Stimulated activated CD8-positive, alpha-beta memory T cell treated with anti-CD3 and anti-CD28 coated beads, Interleukin-7, amount 100 ng/mL, for 1 hour (primary cell): ENCODE measurements at places on chromosomes 7 and 10.

GRCh38 chr10:77556990-77557601 is 80.5 kb downstream of the KCNMA1 start:
- DNase-seq = no peak

DNA sequence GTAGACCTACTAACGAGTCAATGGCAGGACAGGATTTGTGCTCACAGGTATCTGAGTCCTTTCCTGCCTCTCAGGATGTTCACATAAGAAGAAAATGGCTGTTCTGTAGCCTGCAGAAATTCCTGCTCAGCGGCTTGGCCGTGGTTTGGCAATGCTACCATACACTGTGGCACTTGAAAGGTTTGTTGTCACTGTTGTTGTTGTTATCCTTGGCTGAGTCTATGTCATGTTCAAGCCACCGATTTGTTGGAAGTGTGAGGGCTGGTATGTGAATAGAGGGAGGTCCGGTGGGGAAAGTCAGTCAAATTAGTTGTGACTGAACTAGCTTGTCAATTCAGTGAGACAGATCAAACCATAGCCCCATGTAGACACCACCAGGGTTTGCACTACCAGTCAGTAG is 199.9 kb downstream of the TRIL start:
- DNase-seq = no peak

DNA sequence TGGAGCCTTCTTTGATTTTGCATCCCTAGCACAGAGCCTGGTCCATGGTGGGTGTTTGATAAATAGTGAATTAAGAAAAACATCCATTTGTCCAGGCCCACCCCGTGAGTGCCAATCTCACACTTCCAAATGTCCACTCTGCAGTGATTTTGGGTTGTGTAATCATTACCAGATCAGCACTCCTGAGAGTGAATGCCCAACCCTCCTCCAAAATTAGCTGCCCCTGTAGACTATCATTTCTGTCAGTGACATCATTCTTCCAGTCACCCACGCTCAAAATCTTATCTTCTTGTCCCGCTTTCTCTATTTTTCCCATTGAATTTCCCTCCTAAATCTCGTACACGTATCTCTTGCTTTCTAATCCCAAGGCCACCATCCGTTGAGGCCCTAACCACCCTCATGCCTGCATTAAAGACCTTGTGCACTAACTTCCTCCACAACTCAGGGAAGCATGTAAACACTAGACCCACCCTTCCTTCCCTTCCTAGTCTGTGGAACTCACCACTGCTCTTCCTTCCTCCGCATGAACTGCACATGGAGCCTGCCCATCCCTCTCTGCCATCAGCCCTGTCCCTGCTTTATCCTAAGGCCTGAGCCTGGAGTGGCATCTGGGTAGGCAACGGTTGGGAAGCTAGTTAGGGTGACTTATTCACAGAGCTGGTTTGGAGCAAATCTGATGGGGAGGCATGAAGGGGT is 32.8 kb downstream of the PIK3AP1 start:
- no peak for DNase-seq

DNA sequence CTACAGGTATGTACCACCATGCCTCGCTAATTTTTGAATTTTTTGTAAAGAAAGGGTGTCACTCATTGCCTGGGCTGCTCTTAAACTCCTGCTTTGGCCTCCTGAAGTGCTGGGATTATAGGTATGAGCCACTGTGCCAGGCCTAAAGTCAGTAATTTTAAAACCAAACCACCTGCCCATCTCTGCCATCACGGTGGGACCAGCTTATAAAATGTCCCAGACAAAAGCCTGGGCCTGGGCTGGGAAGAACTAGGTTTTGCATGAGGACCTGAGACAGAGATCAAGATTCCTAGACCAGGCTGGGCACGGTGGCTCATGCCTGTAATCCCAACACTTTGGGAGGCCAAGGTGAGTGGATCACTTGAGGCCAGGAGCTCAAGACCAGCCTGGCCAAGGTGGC is 395.6 kb downstream of the CALN1 start:
- no peak for DNase-seq

GRCh38 chr7:28389504-28390395 is 22.6 kb upstream of the CREB5 start:
- DNase-seq = no peak

GRCh38 chr7:23594879-23595604 is 2.1 kb upstream of the CCDC126 start:
- no peak for DNase-seq

- no peak for DNase-seq
These were observed 31.2 kb downstream of the JAKMIP3 start for GRCh38 chr10:132096863-132097478.

DNA sequence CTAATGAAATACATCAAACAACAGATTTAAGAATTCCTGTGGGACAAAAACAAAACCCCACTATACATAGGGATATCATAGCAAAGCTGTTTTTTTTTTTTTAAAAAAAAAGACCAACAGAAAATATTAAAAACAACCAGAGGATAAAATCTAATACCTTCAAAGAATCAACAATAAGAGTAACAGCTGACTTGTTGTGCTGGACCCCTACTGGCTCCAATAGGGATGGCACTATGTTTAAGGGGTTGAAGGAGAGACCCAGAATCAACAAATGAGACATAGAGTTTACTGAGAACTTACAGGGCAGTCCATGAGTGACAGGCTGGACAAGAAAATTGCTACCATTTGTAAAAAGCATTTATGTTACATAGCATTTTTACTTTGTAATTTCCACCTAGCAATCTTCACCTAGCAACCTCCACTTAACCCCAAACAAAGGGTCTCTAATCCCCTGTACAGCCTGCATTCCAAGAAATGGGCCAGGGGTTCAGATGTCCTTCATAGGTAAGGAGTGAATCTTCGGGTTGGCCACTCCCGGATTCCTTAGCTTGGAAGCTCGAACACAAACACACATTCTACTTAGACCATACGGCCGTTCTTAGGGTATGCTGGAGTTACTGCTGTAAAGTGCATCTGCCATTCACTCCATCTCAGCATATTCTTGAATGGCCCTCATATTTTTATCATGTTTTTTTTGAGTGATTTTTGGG is 25.8 kb downstream of the ASZ1 start:
- no peak for DNase-seq

DNA sequence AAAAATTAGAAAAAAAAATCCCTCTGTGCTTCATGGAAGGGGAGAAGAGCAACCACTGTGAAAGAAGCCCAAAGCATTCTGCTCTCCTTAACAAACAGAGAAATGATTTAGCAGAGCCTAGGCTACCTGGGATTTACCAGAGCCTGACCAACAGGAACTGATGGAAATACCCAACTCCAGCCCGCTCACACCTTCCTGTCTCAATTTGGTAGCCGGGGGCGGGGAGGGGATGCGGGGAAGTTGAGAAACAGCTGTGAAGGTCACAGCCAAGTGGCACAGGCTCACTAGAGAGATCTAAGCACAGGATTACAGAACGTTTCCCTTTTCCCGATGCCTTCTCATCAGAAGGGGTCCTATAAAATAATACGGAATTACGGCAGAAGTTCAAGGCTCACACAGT is 17.6 kb downstream of the RSU1 start:
- DNase-seq = no peak

DNA sequence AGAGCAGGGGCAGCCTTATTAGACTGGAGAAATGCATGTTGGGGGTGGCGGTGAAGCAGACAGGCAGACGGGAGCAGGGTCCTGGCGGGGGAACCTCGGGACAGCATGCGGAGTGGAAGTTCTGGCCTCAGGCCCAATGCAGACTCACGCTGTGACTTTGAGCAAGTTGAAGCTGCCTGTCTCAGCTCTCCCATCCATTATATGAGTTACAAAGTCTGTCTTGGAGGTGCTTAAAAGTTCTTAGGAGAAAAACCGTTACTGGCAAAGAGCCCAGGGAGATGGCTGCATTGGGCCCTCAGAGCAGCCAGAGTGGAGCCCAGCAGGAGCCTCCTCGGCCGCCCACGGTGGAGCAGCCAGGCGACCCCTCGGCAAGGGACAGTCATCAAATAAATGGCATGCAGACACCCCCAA is 509.5 kb downstream of the PLXNA4 start:
- no peak for DNase-seq

DNA sequence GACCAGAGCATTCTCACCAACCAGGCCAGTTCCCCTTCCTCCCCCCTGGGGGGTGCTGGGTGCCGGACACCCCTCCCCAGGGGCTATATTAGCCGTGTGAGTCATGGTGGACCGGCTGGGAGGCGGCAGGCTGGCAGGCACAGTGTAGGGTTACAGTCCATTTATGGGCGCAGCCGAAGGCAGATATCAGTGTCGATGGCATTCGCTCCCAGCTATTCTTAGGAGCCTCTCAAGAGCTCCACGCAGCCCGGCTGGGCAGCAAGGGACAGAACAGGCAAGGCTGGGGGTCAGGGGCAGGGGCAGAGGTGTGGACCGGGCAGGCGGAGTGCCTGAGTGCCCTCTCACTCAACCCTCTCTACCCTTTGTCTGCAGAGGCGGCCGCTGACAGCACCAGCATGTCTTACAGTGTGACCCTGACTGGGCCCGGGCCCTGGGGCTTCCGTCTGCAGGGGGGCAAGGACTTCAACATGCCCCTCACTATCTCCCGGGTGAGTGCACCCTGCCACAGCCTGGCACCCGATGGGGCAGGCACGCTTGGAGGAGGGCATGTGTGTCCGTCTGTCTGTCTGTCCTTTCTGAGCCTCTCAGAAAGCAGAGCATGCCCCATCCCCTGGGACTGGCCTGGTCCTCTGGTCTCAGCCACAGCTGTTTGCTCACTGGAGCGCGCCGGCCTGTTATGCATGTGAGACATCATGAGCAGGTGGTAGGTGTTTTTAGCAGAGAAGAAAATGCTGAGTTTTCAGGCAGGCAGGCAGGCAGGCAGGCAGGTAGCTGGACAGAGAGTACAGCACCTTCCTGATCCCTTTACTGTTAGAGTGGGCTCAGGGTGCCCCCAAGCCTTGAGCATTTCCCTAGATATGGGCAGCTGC is at the start of gene LDB3:
Gene LDB3, plus strand, starts transcription at position 215 of the 869 bp plus-strand sequence. Its CDS starts 181 bp downstream, at position 396.
- DNase-seq = no peak

GRCh38 chr7:38671911-38672905 is 41.0 kb upstream of the AMPH start:
- DNase-seq = no peak

GRCh38 chr7:19852192-19852591 is 78.8 kb upstream of the TMEM196 start:
- no peak for DNase-seq

DNA sequence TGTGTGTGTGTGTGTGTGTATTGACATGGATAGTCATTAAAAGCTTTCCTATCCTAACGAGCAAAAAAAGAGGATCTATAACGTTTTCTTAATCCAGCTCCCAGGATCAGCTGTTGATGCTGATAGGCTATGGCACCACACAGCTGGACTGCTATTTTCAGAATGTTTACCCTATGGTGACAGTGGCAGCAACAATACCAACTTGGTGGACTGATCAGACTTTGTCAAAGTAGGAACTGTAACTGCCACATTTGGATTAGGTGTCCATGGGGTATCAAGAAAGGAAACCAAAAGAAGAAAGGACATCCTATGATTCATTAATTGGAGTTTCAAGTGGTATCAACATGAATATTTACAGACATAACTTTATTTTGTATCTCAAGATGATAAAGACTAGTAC is 2.7 kb upstream of the CLEC5A start:
- DNase-seq = no peak

DNA sequence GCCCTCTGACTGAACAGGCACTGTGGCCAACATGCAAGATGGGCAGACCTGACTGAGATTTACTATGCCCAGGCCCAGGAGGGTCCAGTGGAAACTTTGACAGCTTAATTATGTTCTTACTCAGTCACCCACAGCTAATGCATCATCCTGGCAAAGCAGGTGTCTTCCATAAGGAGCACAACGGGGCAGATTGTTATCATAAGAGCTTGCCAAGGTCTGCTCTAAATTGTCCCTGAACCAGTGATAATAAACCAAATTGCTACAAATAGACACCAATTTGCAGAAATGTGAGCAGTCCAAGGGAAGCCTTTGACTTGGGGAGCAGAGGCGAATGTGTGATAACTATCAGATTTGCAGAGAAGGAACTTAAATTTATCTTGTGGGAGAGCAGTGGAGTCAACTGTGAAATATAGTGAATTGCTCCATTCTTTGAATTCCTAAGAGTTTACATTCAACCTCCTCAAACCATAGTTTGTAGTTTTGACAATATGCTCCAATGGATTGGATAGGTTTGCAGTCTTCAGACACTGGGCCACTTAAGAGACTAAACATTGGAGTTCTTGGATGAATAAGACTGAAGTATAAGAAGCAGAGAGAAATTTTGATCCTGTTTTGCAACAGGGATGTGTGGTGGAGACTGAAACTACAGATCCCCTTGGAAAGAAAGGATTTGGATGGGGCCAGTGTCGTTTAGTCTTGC is 494.7 kb downstream of the CCSER2 start:
- DNase-seq = no peak

GRCh38 chr10:115882021-115882420 is 391.0 kb downstream of the GFRA1 start:
- DNase-seq = no peak

GRCh38 chr7:4807598-4808016 is 32.2 kb downstream of the AP5Z1 start:
- no peak for DNase-seq

GRCh38 chr10:29600067-29600466 is 34.7 kb downstream of the SVIL start:
- no peak for DNase-seq

- no peak for DNase-seq
These were observed 463.6 kb downstream of the ZWINT start for GRCh38 chr10:55897490-55897921.

GRCh38 chr10:9656386-9656785 is 1361.3 kb upstream of the CELF2 start:
- DNase-seq = no peak

- DNase-seq = no peak
These were observed 69.3 kb downstream of the LRRC4 start for GRCh38 chr7:127961786-127962453.

GRCh38 chr10:80473096-80473657 is 19.1 kb downstream of the TSPAN14 start:
- DNase-seq = no peak

GRCh38 chr7:90187507-90188050 is 24.0 kb upstream of the STEAP2 start:
- no peak for DNase-seq

DNA sequence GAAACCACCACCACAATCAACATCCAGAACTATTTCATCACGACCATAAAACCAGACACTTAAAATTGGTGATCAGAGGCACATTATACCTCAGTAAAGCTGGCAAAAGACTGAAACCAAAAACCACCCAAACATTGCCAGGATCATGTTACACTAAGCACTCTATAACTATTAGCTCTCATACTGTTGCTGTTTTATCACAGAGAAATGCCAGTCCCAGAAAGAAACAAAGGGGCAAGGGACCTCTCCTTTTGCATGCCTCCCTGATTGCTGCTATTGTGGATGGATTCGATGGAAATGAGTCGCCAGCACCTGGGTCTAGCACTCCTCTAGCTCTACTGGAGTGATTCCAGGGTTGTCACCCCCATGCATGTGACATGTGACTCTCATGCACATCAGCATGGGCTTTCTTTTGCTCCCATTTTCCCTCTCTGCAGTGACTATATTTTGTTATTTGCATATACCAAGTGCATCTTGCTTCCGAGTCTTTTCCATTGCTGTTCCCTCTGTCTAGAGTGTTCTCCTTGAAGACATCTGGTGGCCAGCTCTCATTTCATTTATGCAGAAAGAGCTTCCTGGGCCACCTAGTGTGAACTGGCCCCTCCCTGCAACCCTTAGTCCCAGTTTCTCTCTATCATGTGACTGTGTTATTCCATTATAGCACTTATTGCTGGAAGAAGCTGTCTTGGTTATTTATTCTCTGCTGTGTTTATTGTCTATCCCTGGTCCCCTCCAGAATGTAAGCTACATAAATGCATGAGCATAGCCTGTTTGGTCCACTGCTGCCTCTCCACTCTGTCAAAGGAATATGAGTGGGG is 300.6 kb downstream of the PLXNA4 start:
- DNase-seq = no peak

- DNase-seq = no peak
These were observed 20.2 kb upstream of the ELFN1 start for GRCh38 chr7:1649751-1650326.

- no peak for DNase-seq
These were observed 84.2 kb upstream of the FAM133B start for GRCh38 chr7:92674379-92674778.
